Psoas muscle (tissue), 8 donors: ENCODE measurements at places on chromosomes 4 and X. TPM values are rescaled to one million over a fixed set of nuclear protein-coding genes. Genes with fewer than 3 reads are reported as not detected.

Gene GUCY1B1
- 3.6 TPM for total RNA-seq

Gene GPAT3
- 32.6 TPM for total RNA-seq

Gene BEX2
- total RNA-seq, result 13.2 TPM

Gene CSAG3
- total RNA-seq, result not detected

Gene AVPR2
- 1.9 TPM for total RNA-seq

Gene PCDH18
- 8.8 TPM for total RNA-seq
